Kidney (tissue), 22 donors: ENCODE measurements at places on chromosomes 12 and 14. TPM values are rescaled to one million over a fixed set of nuclear protein-coding genes. Genes with fewer than 3 reads are reported as not detected.

- no peak for DNase-seq
These were observed 231.2 kb upstream of the DCN start for GRCh38 chr12:91413581-91414546.

DNA sequence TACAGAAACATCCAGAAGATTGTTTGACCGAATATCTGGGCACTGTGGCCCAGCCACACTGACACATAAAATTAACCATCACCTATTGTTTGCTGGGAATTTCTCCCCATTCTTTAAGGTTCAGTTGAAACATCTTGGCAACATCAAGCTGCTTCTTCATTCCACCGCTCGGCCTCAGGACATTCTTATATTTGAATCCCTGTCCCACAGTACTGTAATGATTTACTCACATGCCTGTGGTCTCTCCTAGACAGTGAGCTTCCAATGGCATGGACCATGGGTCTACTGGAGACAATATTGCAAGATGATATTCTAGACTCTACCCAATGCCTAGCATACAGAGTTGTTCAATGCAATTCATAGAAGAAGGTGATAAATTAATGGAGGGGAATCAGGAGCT lies 56.1 kb downstream of the EMP1 start:
- DNase-seq = no peak

GRCh38 chr12:105548626-105549025 lies 218.1 kb downstream of the C12orf75 start:
- no peak for DNase-seq

- no peak for DNase-seq
These were observed 167.3 kb upstream of the RTL1 start for GRCh38 chr14:101070540-101071492.

- no peak for DNase-seq
These were observed 46.7 kb downstream of the RIN3 start for GRCh38 chr14:92560106-92560865.

- no peak for DNase-seq
These were observed 116.6 kb upstream of the FAR2 start for GRCh38 chr12:29032446-29032845.

GRCh38 chr12:70059373-70059772 lies 183.9 kb upstream of the CNOT2 start:
- DNase-seq = no peak

- DNase-seq = no peak
These were observed 24.2 kb upstream of the YAF2 start for GRCh38 chr12:42262271-42262670.

GRCh38 chr12:4164559-4165558 lies 108.7 kb upstream of the CCND2 start:
- peak; percentile 94 for DNase-seq

DNA sequence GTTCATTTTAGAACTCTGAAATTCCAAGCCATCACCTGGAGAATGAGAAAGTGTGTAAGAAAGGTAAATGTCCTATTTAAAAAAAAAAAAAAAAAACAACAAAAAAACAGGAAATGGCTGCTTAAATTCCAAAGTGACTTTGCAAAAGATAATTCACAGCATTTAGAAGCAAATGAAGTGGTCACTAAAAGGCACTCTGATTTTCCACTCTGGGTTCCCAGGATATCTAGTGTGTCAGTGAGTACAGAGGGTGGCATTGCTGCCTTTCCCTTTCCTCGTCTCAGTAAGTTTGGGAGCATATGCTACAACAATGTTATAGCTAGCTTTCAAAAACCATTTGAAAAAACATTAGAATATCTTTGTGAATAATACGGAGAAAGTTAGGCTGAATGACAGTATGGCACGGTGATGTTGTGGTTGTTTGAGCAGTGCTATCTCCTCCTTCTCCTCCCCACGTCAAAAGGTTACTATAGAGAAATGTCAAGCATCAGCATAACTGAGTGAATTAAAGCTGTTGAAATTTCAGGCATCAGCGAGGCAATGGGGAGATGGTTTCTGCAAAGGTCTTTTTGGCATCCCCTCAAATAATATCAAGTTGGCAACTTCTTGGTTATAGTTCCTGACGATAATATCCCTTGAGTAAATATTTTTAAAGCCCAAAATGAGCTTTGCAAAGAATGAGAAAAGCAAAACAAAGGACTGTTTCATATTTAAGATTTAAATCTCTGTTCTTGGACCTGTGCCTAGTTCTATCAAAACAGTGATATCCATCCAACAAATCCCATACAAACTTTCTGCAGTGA lies 164.5 kb upstream of the E2F7 start:
- no peak for DNase-seq

GRCh38 chr14:39374851-39375250 lies 57.4 kb downstream of the FBXO33 start:
- no peak for DNase-seq

DNA sequence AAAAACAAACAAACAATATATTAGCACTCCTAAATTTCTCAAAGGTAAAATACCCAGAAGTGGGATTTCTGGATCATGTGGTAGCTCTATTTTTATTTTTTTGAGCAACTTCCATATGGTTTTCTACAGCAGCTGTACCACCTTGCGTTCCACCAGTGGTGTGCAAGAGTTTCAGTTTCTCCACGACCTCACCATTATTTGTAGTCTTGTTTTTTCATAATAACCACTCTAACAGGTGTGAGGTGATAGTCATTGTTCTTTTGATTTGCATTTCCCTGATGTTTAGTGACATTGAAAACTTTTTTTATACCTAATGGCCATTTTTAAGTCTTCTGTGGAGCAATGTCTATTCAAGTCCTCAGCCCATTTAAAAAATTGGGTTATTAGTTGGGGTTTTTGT lies 127.3 kb upstream of the SLC38A2 start:
- DNase-seq = no peak

DNA sequence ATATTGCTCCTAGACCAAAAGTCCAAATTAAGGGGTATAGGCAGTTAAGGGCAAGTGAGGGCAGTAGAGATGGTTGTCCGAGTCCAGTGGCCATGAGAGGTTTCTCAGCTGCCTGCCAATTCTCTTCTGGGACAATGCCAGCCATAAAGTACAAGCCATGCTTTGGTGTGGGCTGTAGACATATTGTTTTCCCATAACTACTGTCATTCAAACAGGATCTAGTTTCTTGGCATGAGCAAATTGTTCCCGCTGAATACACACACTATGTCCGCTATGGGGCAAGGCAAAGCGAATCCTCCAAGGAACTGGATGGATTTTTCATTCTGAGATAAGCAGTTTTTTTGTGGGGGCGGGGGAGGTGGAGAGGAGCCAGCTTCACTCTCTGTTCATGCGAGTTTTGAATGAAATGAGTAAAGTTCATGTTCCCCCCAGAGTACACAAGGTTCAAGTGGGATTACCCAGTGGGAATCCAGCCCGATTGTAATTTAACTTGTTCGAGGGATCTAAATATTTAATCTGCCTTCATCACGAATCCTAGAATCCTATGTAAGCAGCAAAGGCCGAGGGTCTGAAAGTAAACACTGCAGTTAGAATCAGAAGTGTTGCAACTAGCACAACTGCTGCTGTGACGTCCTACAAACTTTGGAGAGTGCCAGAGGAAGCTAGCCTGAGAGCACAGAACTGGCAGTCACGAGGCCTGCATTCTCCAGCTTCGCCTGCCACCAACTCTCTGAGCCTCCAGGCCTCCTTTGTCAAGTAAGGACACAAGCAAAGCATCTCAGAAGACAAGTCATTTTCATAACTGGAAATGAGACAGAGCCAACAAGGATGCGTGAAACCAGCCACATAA lies 137.0 kb downstream of the CRADD start:
- DNase-seq = peak; percentile 66

DNA sequence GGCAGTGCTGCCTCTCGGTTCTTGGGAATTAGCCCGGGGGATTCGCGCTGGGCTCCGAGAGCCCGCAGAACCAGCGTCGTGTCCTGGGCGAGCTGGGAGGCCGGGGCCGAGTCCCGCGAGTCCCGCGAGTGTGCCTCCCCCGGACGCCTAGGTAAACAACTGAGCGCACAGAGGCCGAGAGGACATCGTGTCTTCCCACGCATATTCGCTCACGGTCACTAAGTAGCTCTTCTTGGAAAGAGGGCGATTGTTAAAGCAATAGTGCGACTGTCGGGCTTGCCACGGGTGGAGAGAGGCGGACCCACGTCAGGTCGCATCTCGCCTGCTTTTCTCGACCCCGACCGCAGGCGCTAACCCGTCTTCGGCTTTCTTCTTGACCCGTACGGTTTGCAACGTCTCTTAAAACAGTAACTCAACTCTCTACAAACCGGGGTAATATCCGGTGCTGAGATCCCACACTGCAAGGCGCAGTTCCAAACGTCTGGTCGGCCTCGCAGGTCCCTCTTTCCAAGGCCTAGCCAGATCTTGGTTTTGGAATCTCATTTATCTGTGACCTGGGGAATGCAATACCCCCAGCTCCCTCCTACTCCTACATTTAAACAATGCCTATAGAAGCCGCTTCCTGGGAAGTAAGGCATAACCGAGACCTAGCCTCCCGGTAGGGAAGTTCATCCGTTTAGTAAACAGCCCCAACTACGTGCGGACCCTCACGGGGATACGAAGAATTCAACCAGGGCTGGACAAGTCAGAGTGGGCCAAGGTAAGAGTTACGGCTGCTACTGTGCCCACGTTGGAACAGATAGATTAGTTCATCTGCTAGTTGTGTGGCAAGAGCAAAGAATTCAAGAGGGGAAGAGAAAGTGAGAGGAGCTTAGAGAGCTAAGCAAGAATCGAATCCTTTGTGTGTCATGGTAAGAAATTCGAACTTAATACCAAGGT lies 736 bp upstream of the PHLDA1 start:
- DNase-seq = peak; percentile 83

DNA sequence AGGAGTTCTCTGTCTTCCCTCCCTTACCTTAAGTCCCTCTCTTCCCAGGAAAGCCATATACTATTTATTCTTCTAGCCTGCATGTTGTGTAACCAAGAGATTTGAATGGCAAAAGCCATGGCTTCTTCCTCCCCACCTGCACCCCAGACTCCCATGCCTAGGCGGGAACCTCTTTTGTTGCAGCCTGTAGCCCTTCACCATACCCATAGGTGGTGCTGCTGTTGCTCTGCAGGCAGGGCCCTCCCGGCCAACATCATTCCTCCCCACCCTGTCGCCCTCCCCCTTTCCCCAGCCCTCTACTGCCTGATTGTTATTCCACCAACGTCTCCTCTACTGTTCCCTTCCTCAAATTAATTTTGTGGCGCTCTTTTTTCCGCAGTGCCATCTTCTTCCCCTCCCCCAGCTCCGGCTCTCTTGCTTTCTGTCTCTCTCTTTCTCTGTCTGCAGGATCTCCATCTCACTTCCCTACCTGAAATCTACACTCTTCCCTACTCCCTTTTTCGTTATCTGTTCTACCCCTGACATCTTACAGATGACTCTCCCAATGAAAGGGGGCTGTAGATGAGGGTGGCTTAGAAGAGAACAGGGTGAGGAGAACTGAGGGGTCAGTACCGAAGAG lies 13.8 kb downstream of the NGDN start:
- DNase-seq = no peak

GRCh38 chr12:54529581-54529980 lies 19.8 kb upstream of the PDE1B start:
- no peak for DNase-seq

GRCh38 chr14:50320283-50320682 lies 8.2 kb downstream of the DMAC2L start:
- DNase-seq = no peak

DNA sequence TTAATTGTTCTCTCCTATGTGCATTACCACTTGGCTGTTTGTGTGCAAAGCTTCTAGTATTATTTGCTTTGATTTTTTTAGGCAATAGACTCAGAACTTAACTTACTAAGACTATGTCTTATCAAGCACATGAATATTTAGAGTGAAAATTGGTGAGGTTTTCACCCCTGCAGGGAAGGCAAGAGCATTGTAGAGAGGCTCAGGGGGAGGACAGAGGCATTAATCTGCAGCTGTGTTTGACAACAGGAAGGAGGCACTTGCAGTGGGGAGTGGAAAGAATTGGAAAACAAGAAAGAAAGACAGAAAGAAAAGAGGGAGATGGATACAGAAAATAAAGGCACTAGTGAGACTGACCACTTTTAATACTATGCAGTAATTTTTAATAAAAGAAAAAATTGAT lies 431.6 kb downstream of the PDZRN4 start:
- DNase-seq = no peak

GRCh38 chr14:54976316-54976715 lies 50.6 kb downstream of the WDHD1 start:
- no peak for DNase-seq

DNA sequence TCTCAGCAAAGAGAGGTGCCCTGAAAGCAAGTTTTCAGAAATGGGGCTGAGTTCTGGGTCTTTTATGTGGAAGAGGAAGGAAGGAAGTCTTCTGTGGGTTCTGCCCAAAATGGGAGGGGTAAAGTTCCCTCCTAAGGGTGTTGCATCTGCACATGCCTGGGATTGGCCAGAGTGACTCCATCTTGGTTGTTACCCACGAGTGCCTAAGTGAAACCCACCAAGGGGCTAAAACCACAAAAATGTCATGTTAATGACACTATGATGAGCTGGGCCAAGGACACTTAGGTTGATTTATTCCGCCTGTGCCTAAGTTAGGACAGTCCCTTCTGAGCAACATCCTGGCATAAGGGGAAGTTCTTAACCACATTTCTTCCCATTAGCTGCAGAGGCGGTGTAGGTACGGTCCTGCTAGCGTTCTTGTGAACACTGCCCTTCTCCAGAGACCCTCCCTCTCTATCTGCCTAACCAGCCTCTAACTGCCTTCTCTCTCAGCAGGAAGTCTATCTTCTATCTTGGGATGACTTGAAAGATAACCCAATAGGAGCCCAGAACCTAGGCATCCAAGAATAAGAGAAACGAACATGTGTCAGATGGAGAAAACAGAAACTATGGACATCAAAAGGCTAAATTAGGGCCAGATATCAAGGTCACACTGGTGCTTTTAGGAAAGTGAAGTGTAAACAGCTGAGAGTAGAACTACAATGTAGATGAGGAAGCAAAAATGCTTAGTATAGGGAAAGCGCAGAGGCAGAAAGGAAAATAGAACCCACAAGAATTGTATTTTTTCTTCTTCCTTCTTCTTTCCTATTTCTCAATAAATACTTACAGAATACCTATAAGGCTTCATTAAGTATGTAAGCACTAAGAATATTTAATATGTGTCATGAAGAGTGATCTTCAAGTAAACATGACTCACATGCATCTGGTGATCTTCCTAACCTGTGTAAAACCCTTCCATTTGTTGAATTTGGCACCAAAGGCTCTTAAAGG lies 104.2 kb upstream of the AMN1 start:
- DNase-seq = no peak

DNA sequence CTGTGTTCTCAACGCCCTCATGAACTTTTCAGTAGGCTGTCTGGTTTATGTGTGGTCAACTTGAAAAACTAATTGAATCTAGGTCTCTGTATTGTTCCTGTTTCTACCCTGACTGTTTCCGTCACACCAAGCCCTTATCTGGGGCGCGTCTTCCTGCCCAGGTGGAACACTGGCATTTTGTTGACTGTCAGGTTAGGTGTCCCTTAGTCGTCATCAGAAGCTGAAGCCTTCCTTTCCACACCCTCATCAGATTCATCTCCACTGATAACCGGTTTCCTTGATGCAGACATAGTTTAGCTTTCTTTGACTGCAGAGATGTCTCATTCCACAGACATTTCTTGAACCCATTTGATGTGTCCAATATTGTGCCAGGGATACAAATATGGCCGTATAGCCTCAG lies 96.5 kb downstream of the DUSP16 start:
- no peak for DNase-seq

GRCh38 chr12:25842254-25842653 lies 116.2 kb upstream of the RASSF8 start:
- no peak for DNase-seq

The AMIGO2 gene
- total RNA-seq = 8.7 TPM

The CACNA1C gene
- total RNA-seq = 17.4 TPM

The OR6C76 gene
- total RNA-seq = not detected

The MDP1 gene
- total RNA-seq = 22.8 TPM

The RDH5 gene
- total RNA-seq = 11.1 TPM
